ENCODE measurements at places on chromosomes 7 and 10.

DNA sequence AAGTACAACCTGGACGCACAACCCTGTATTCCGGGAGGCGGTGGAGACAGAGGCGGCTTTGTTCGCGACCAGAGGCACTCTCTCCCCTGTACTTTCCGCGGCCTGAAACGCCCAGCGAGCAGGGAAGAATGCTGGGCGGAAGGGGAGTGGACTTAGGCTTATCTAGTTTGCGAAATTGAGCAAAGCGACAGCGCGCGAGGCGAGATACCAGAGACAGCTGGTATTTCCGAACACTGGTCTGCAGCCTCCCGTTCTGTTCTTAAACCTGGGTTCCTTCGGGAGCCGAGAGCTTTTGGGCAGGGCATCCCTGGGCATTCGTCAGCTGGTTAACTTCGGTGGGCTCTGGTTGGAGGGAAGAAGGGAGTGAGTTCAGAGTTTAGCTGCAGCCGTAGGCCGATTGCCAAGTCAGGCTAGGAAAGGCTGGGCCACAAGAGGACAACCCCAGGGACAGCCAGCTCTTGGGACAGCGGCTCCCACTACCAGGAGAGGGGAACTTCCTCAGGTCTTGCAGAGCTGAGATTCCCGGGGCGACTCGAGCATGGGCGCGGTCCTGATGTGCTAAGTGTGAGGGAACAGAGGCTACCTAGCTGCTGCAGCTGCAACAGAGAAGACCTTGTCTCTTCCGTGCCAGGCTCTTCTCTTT lies 3.9 kb downstream of the HMX3 start:
- no peak for DNase-seq

- no peak for DNase-seq
These were observed 10.7 kb upstream of the COMTD1 start for GRCh38 chr10:75246506-75246905.

DNA sequence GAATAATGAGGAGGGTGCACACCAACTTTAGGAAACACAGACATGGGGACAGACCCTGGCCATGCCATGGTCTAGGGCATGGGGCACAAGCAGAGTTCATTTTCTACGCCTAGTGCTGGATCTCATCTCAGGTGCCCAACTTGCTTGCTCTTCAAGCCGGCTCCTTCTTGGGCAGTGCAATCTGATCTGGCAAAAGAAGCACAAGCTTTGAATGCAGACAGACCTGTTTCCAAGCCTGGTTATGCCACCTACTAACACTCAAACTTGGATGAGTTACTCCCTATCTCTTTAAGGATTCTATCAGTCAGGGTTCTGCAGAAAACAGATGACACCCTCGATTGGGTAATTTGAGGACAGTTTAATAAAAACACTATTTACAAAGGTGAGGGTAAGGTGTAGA lies 34.9 kb upstream of the WAPL start:
- no peak for DNase-seq

GRCh38 chr7:46173476-46174195 lies 252.6 kb upstream of the IGFBP3 start:
- DNase-seq, result no peak

DNA sequence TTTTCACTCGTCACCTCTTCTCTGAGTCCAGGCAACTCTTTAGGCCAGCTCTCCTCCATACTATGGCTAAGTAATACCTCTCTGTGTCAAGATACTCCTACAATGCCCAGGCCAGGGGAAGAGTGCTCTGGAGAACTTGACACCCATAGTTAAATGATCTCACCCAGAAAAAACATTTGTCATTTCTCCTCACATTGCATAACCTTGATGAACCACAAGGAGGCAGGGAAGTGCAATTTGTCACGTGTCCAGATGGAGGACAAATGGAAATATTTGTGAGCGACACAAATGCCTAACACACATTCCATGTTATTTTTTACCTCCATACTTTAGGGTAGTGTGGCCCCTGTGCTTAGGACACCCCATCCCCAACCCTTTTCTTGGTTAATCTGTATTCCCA lies 78.3 kb downstream of the HTR7 start:
- DNase-seq, result peak; percentile 6

- no peak for DNase-seq
These were observed 103.1 kb upstream of the NANOS1 start for GRCh38 chr10:118926441-118926840.

DNA sequence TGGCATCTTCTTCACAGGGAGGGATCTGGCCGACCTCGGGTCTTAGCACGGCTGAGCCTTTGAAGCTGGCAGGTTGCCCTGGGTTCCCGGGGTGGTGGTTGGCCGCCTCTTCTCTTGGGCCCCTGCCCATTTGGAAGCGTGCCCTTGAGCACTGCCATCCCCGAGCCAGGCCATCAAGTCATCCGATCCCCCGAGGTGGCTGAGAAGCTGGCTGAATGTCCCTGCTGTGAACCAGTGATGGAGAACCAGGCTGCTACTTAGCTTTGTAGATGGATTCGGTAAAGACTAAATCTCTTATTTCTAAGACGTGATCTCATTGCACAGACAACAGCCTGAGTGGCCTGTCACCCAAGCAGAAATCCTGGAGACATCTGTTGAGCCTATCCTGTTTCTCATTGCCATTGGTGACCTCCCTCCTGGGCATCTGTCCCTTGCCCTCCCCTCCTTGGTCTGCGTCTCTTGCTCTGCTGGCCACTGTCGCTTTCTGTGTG lies 74.3 kb downstream of the GRK5 start:
- no peak for DNase-seq

- DNase-seq, result no peak
These were observed 65.1 kb upstream of the SFMBT2 start for GRCh38 chr10:7475939-7476338.

DNA sequence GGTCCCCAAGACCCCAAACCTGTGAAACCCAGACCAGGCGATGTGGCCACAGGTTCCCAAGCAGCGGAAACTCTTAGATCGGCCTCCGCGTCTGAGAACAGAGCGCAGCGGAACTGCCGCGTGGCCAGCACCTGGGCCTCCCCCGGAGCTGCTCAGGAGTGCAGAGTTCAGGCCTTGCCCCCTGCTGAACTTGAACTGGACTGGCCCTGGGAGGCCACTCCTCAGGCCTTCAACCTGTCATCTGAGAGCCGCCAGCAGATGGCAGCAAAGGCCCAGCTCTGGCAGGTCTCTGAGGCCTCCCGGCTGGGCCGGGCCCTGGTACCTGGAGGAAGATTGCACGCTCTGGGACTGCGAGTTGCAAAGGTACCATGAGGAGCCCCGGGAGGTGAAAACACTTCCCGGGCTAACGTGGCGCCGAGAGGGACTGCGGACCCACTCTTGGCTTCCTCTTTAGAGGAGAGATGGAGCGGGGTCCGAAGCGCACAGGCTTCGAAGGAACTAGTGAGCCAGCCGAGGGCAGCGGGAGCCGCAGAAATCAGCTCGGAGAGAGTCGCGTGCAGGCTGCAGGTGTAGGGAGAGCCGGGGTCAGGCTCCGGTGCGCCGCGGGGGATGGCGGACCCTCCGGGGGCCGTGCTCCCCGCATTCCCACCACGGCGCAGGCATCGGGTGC lies 89.2 kb downstream of the PAXIP1 start:
- peak; percentile 90 for DNase-seq

DNA sequence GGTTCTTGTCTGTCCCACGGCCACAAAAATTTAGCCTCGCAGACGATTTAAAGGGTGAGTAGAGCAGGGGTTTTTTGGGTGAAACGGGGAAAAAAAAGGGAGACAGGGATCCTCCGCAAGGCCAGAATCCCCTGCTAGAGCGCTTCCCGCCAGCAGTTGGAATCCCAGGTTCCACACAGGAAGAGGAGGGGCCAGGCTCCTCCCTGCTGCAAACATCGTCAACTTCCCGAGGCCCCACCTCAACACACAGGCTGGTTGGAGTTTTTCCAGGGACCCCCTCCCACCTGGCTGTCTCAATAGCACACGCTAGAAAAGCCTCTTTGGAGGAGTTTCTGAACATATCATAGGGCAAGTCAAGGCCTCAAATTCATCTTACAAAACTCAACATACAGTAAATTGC lies 112.7 kb downstream of the MTERF1 start:
- DNase-seq, result no peak

DNA sequence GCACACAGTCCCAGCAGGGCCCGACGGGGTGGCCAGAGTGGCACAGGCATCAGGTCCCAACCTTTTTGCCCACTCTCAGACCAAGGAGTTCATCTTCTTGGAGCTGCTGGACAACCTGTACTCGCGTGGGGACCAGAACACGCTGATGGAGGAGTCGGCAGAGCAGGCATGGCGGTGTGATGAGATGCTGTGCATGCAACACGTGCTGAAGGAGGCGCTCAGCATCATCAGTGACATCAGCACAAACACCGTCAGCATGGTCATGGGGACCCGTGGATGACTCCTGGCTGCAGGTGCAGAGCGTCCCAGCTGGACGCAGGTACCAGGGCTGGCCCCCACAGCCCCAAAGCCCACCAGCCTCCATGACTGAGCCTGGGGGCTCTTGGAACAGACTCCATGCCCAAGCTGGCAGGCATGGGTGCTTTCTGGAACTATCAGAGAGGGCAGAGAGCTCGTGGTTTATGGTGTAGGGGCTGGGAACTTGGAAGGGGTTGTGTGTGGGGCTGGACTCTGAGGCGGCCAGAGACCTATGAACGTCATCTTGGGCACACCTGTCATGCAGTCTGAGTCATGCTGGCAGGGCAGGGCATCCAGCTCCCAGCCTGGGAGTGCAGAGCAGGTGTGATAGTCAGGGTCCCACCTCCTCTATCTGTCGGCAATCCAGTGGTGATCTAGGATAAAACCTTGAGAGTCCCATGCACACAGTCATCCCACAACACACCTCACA lies 8.2 kb upstream of the MTPAP start:
- no peak for DNase-seq

- no peak for DNase-seq
These were observed 107.2 kb upstream of the RELN start for GRCh38 chr7:104096683-104097082.

All from activated CD4-positive, alpha-beta T cell treated with anti-CD3 and anti-CD28 coated beads, Interleukin-10, Interleukin-2, amounts not matched to agents 100 ng/mL and 50 ng/mL, durations not matched to agents 16 hours and 8 hours (primary cell).